ENCODE measurements at places on chromosomes 6 and 20.

DNA sequence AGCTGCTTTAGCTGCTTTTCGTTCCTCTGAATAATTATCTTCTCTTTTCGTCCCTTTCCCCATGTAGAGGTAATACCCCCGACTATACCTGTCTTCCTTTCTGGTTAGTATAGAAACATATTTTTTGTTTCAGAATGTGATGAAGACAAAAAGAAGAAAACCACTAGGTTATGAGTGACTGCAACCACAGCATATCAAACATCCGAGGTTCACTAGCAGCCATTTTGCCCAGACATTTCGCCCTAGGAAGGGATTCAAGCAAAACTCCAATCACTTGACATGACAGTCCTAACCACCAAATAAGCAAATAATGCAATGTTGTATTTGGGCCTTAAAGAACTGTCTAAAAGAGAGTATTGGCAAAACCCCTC, 9.4 kb downstream of the SNX5 start:
- DNase-seq: no peak

GRCh38 chr6:138331984-138332383, 45.7 kb upstream of the SMIM28 start:
- no peak for DNase-seq

DNA sequence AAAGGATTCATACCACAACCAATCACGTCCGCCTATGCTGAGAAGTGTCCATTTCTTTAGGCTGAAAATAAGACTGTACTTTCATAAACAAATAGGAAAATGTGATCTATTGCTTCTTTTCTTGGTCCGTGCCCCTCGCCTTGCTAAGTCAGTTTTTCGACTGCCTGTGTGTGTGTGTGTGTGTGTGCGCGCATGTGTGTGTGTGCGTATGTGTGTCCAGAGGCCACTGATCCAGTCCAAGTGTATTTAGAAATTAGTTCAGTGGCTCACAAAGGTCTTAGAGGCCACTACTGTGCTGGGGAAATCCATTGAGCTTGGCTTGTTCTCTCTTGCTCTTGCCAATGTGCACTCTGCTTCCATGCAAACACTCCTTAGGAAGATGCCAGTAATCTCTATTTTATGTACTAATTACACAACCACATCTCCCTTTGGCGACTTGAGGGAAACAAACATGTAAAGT, 50.5 kb downstream of the SLC22A23 start:
- no peak for DNase-seq

- no peak for DNase-seq
Observed at GRCh38 chr6:89481695-89482094, 48.7 kb downstream of the ANKRD6 start.

GRCh38 chr20:3398681-3399252, 8.7 kb downstream of the DNAAF9 start:
- DNase-seq: no peak

DNA sequence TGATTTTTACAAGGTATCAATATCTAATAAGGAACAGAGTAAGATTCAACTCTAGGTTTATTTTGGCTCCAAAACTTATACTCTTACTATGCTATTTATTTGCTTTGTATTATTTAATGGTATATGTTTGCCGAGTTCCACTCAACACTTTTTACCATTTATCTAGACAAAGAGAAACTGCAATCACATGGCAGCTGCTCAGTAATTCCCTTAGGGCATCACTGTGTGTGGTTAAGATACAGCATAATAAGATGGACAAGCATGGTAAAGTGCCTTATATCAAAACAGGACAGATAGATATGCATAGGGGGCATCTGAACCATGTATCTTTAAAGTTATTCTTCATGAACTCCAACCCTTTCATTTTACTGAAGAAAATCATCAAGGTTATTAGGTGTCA, 483.0 kb upstream of the ID4 start:
- DNase-seq: no peak

DNA sequence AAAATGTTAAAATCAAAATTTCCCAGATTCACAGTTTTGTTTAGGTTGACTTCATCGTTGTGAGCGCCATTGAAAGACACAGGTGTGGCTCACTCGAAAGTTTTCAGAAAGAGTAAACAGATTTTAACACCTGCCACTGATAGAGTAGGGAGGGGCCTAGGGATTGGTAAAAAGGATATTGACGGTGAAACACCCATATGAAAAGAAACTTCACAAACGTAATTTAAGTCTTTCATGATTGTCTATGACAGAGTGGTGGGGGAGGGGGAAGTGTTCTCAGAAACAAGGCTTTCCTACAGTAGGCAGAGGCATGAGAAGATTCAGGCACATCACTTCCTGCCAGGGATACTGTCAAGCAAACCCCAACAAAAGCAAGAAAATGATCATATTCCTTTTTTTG, 101.4 kb downstream of the PERP start:
- DNase-seq: no peak

- DNase-seq: no peak
Observed at GRCh38 chr20:61126369-61127195, 125.5 kb upstream of the CDH4 start.

GRCh38 chr6:28807682-28808280, 116.0 kb downstream of the TRIM27 start:
- DNase-seq: no peak

DNA sequence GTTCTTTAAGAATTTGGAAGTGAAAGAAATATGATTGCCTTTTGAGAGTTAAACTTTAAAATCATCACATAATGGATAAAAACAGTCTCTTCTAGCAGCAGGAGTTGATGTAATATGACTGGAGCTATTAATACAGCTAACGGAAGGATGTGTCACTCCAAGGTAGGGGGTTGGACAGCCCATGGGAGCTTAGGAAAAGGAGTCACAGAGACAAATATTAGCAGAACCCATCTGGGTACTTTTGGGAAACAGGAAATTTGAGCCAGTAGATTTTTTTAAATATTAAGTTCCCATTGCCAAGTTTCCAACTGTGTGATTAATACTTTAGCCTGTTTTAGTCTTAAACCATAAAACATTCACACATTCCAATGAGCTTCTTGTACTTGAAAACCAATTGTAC, 164.7 kb upstream of the RIMS1 start:
- no peak for DNase-seq

DNA sequence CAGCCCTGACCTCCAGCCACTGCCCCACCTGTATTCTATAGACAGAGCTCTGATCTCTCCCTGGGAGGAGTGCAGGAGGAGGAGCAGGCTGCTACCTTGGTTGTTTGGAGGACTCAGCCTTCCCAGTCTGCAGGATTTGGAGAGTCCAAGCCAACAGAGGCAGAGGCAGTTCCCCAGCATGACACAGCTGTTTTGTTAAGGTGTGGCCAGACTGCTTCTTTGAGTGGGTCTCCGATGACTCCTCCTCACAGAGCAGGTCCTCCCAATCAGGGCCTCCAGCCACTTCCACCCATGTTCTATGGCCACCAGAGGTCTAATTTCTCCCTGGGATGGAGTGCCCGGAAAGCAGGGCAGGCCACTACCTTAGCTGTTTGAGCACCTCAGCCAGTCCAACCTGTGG, 203.5 kb downstream of the HACE1 start:
- no peak for DNase-seq

DNA sequence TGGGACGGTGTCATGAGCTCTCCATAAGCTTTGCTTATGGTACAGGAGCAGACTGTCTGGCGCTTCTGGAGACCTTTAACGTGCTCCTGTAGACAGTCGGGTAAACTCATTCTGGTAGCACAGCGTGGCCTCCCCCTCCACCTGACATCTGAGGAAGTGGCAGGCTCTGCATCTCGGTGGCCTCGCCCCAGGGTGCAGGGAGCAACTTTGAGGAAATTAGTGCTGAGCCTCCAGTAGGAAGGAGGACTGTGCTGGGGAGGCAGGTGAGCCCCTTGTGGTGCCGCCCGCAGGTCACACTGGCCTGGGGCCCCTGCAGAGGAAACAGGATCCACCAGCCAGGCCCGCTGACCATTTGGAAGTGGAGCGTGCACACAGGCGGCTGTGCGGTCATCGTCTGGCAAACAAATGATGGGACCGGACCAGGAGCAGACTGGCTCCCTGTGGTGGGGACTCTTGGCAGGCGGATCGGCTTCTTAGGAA, 57.9 kb downstream of the SYNJ2 start:
- no peak for DNase-seq

DNA sequence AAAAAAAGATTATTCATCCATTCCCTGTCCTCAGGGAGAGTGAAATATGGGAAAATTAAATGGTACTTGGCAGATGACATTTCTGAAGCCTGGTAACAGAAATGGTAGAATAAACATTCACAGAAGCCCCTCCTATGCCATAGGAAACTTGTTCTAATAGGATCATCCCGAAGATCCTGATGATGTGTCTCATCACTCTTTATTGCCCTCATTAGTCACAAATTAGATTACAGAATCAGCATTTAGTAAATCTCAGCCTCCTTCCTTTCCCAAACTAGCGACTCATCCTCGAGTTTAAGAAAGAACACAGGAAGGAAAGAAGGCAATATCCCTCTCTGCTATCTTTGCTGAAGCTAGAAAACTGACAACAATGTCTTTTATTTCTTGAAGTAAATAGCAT, 154.4 kb downstream of the TMEM200A start:
- no peak for DNase-seq

DNA sequence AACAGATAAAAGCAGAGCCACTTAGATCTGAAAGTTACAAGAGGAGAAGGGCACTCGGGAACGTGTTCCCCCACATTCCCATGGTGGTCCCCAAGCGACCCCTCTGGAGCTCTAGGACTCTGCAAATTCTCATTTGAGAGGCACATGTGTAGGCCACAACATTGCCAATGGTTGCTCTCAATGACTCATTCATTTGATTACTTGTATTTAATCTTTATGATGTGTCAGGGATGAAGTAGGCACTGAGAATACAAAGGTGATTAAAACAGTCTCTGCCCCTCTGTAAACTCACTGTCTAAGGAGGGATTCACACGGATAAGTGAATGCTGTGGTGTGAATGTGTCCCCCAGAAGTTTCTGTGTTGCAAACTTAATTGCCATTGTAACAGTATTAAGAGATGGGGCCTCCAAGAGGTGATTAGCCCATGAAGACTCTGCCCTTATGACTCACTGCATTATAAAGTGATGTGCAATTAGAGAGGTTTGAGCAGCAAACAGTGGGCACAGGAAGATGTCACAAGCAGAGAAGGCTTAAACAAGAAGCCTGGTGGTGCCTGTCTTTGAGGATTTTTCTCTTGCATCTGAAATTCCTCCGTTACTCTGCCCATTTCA, 34.0 kb upstream of the TRAM2 start:
- no peak for DNase-seq

DNA sequence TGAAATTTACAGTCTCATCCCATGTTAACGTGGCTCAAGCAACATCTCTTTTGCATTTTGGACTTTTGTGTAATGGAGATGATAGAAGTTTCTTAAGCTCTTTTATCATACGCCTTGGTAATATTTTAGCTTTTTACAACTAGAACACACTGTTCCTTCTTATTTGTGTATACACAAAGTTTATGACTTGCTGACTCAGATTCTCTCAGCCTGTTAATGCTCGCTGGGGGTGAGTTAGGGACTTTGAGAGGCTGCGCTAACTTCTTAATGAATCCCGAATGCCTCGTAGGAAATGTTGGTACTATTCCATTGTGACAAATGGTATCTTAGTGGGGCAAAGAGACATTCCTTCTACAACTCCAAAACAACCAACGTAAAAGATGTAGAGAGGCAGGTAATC, 509.7 kb downstream of the DOK5 start:
- DNase-seq: no peak

DNA sequence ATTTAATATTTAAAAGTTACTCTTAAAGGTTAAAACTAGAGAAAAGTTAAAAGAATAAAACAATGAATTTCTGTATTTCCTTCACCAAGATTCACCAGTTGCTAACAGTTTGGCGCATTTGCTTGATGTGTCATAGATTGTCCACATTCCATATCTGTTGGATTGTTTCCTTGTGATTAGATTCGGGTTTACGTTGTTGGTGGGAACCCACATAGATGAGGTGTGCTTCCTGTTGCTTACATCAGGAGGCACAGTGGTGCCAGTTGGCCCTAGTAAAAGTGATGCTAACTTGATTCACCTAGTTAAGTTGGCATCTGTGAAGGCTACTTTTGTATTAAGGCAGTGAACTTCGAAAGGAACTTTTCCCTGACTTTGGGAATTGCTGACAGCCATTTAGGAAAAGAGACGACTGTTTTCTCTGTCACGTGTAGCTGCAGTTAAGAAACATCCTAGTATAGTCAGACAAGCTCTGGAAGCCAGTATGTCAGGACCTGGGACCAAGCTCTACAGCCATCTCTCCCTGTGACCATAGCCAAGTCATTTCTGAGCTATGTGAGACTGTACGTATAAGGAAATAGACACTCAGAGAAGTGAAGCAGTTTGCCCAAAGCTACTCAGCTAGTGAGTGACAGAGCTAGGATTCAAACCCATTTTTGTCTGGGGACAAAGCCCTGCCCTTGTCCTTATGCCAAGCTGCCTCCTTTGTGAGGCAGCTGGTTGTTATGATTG, 49.0 kb downstream of the PPARD start:
- DNase-seq: no peak

GRCh38 chr20:34318609-34319443, 15.7 kb upstream of the AHCY start:
- DNase-seq: no peak

- DNase-seq: no peak
Observed at GRCh38 chr20:19071446-19071725, 141.1 kb upstream of the SLC24A3 start.

GRCh38 chr6:45626087-45626891, 248.6 kb upstream of the SUPT3H start:
- DNase-seq: peak; percentile 79

DNA sequence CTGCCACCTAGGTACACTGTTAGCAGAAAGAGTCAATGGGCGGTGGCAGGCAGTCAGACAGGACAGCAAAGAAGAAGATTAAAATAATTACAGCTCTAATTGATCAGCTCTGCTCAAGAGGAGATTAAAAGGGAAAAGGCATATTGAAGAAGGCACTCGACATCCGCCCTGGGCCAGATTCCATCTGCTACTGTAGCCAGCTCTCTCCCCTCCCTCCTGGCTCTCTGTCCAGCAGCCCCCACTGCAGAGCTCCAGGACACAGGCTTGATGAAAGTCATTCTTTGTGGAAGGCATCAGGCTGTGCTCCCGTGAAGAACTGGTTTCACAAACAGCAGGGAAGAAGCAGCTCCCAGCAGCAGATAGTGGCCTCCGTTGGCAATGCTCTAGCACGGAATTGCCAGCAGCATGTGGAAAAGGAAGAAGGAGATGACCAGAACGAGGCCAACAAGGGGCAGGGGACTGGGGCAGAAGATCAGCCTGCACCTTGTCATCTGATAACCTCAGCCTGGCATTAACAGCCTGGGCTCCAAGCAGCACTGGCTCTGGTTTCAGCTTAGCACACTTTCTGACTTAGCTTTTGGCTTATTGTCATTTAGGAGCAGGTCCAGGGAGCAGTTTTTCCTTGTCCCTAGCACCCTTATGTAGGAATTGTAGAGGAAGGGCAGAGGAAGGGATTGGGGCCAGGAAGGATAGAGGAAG, 465.9 kb downstream of the KIF16B start:
- DNase-seq: no peak

- DNase-seq: peak; percentile 29
Observed at GRCh38 chr6:34791701-34792604, at the start of gene BLTP3A. BLTP3A (plus strand) TSS chr6:34792083; CDS start chr6:34792251, 168 bp downstream.
